HT-29 (cell line): ENCODE measurements at places on chromosomes 2 and 18.

- no peak for DNase-seq
These were observed 32.3 kb downstream of the WDPCP start for GRCh38 chr2:63555931-63556330.

DNA sequence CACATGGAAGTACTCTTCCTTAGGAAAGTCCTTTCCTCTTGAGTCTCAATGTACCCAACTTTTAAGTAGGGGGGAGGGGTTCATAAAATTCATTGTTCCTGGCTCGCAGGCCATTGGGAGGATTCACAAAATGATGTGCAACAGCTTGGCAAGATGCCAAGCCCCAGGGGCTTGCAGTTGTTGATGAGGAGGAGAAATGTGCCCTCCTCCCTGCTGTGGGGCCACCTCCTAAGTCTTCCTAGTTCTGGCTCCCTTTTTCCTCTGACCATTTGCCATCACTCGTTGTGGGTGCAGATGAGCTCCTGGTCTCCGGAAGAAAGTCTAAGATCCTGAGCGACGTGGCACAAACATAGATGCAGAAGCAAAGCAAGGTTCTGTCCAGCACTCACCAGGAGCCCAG lies 435.4 kb downstream of the EIPR1 start:
- no peak for DNase-seq

DNA sequence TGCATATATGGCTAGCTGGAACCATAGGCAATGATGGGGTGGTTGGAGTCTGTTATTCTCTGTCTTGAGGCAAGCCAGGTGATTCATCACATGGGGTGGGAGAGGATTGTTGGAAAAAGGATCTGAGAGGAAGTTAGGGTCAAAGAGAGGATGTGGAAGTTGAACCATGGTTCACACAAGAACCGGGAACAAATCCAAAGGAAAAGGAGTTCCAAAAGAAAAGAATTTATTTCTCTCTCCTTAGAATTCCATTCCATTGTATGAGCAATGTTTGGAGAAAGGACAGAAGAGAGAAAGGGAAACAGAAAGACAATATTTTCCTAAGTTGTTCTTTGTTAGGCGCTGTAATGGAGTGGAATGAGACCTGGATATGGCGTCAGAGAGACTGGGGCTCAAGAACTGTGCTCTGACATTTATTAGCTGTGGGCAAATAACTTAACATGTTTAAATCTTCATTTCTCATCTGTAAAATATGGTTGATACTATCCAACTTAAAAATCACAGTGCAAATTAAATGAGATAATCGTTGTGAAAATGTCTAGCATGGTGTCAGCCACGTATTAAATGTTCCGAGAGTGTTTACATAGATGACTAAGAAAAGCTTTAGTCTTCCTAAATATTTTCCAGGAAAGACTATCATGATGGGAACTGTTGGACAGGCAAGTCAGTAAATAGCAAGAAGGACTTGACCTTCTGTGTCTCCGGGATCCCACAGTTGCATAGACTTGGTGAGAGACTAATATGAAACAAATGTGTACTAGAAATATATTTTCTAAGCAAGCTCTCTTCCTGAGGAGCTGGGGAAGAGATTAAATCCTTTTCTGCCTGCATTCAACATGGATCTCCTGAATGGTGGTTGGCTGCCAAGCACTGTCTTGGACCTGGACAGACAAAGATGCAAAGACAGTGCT lies 71.4 kb downstream of the TRIB2 start:
- DNase-seq: no peak

DNA sequence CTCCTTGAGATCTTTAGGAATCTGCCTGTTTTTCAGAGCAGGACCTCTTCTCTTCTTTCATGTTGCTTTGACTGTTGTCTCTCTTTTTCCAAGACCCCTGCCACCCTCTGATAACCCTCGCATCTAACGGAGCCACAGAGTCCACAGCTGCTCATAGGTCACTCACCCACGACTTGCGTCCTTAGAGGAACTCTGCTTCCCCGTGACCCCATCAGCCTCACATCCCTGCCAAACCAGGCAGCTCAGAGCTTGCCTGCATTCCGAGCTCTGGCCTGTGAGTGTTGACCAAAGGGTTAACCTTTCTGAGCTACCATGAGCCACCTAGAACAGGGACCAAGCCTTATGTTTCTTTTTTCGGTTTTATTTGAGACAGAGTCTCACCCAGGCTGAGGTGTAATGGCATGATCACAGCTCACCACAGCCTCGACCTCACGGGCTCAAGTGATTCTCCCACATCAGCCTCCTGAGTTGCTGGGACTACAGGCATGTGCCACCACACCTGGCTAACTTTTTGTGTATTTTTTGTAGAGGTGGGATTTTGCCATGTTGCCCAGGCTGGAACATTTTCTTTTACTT lies 36.4 kb downstream of the CABLES1 start:
- DNase-seq: no peak

GRCh38 chr18:12659904-12660605 lies 2.1 kb upstream of the SPIRE1 start:
- peak; percentile 84 for DNase-seq

DNA sequence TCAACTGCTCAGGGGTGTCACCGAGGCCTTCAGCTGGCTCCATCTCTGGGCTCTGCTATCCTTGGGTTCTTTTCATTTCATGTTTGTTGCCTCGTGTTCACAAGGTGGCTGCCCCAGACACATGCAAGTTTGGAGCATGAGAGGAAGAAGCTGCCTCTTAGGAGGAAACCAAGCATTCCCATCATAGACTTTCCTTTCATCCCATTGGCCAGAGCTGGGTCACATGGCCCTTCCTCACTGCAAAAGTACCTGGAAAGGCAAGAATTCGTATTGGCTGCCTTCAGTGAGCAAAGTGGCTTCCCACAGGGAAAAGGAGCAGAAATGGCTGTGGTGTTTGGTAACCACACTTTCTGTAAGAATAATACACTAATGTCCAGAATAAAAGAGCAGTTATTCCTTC lies 155.7 kb upstream of the RAB12 start:
- no peak for DNase-seq

DNA sequence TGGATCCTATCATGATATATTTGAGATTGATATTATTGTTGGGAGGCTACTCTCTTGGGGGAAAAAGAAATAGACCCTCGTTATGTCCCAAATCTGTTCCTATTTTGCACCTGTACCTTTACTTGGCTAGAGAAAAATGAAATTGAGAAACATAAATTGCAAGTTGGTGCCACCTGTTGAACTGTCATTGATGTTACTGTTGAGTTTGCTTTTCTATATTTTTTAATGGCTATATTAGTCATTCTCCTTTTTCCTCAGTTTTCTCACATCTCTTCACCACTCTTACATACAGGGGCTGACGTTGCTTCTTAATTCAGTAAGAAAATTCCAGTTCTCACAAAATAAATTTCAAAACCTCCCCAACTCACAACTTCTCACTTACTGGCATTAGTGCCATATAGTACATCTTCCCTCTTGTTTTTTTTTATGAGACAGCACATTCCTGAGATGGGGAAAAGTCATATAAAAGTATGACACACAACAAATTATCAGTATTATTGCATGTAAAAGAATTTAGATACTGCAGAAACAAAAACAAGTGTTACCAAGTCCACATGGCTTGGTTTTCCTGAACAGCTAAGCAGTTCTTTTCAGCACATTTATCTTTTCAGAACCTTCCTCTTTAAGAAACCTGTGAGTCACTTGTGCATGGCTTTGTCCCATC lies 348.3 kb upstream of the DSEL start:
- no peak for DNase-seq

- DNase-seq: peak; percentile 71
These were observed 2.5 kb downstream of the CRIM1 start for GRCh38 chr2:36357847-36358659.

DNA sequence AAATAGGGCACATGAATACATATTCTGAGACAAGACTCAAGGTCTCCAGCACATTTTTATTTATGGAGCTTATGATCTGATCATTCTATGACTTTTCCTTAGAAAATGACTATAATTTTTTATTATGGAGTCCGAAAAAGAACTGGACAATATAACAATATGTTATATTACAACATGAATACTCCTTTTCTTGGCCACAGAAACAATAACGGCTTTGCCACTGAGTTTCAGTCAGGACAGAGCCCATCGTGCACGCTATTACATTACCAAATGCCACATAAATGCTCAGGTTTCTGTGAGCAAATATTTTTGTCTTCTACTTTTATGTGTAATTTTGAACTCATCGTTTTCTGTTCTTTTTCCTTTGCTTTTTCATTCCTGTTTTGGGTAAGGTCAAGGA lies 509.2 kb upstream of the ZEB2 start:
- DNase-seq: no peak

DNA sequence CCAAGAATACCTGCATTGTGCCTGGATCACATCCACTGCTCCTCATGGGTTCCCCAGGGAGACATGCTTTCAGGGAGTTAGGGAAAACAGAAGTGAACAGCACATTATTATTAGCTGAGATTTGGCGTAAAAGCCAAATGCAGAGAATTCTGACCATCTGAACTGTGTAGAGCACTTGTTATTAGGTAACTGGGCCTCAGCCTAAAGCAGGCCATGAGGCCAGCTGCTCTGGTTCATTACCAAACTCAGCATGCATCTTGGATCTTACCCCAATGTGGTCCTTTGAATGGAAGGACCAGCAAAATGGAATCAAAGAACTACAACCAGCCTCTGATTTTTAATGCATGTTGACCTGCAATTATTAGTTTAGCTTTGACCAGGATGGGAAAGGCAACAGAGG lies 322.3 kb downstream of the KCNS3 start:
- no peak for DNase-seq

GRCh38 chr2:150729495-150729955 lies 242.1 kb upstream of the RND3 start:
- DNase-seq: no peak

DNA sequence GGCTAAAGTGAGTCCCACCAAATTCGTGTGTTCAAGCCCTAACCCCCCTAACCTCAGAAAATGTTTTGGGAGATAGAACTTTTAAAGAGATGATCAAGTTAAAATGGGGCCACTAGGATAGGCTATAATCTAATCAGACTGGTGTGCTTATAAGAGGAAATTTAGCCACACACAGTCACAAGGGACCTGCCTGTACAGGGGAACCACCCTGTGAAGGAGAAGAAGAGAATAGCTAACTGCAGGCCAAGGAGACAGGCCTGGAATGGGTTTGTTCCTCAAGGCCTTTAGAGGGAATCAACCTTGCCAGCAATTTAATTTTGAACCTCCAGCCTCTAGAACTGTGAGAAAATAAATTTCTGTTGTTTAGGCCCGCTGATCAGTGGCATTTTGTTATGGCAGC lies 36.0 kb upstream of the TANK start:
- peak; percentile 44 for DNase-seq

- no peak for DNase-seq
These were observed 159.6 kb downstream of the DCC start for GRCh38 chr18:52499644-52500043.

DNA sequence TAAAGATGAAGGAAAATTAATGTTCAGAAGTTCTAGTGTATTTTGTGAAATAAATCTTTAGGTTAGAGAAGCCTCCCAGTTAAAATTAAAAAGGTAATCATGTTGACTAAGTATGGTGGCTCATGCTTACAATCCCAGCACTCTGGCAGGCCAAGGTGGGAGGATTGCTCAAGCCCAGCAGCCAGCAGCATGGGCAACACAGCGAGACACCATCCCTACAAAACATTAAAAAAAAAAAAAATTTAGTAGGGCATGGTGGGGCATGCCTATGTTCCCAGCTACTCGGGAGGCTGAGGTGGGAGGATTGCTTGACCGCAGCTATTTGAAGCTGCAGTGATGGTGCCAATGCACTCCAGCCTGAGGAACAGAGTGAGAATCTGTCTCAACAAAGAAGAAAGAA lies 17.9 kb downstream of the XPO1 start:
- no peak for DNase-seq

GRCh38 chr18:813172-814071 lies 1.4 kb upstream of the YES1 start:
- no peak for DNase-seq

DNA sequence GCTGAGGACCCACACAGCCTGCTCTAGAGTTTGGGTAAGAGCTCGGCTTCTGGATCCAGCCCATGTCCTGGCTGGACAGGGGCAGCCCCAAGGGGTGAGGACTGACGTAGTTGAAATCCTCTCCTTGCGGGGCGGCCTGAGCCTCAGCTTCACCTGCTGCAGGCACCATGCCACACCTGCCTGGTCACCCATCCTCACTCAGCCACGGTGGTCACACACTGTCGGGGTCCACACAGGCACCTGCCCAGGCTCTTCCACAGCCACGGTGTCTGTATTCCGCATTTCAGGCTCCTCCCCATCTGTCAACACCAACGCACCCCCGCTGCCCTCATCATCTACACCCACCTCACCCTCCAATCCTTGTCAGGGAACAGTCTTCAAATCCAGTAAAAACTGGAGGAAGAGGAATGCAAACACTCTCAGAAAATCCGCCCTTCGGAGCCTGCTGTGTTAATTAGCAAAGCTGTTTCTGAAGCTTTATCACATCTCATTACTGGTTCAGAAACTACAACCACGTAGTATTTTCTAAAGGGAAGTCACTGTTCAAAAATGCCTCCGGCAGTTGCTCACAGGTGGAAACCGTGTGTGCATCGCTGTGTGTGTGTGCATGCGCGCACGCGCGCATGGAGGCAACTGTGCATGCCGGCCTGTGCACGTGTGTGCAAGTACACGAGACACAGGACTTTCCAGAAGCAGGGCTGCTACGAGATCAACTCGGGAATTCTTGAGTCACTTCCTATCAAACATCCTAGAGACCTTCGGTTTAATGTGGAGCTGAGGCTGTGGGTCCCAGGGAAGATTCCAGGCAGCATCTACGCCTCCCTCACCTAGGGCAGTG lies 38.2 kb downstream of the SLC66A2 start:
- DNase-seq: no peak

DNA sequence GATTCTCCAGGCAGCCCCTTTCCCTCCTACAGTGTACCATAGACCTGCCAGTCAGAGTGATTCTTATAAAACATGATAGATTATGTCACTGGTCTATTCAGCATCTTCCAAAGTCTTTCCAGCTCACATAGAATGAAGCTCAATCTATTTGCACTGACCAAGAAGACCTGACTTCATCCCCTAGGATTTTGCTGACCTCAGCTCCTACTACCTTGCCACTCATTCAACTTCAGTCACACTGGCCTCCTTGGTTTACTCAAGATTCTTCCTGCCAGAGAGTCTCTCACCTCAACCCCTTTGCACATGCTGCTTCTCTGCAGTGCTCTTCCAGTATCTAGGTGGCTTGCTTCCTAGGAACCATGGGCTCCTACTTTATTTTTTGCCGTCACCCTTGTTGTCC lies 392.9 kb downstream of the PID1 start:
- no peak for DNase-seq

GRCh38 chr18:35203067-35203466 lies 37.8 kb upstream of the ZNF397 start:
- no peak for DNase-seq

DNA sequence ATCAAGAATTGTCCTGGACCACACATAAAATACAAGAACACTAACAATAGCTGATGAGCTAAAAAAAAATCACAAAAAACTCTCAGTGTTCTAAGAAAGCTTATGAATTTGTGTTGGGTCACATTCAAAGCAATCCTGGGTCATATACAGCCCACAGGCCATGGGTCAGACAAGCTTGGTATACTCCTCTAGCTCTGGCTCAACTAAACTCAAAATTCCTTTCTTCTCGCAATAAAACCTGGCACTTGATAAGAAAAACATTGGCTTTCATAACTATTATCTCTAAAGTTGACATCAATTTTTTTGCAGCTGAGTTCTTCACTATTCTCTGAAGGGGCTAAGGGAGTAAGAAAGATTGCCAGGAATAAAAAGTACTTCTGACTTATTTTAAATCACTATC lies 38.3 kb downstream of the FBXO48 start:
- no peak for DNase-seq
